NCI-H524 (cell line): ENCODE measurements at places on chromosomes 1 and 21.

DNA sequence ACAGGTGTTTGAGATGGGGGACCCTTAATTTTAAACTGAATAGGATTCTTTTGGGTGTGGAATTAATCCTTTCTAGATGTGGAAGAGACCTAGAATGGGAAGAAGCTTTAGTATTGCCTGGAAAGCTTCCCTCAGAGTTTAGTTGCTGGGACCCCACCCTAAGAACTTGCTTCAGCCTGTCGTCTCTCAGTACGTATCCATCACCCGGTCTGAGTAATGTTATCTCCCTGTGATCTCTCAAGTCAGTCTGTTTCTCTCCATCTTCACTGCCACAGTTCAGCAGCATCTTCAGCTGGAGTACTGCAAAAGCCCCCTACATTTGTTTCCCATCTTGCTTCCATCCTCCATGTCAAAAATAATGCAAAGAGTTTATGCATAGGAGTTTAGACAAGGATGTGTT lies 28.9 kb downstream of the CNST start:
- DNase-seq, result no peak

- no peak for DNase-seq
Measured at GRCh38 chr21:37819372-37819771, 96.9 kb downstream of the KCNJ6 start.

- no peak for DNase-seq
Measured at GRCh38 chr1:100580446-100580845, 42.5 kb downstream of the GPR88 start.

GRCh38 chr1:178501705-178502329 lies 5.1 kb upstream of the CLEC20A start:
- DNase-seq, result peak; percentile 23

GRCh38 chr1:3244927-3245315 lies 175.9 kb downstream of the PRDM16 start:
- DNase-seq, result no peak

DNA sequence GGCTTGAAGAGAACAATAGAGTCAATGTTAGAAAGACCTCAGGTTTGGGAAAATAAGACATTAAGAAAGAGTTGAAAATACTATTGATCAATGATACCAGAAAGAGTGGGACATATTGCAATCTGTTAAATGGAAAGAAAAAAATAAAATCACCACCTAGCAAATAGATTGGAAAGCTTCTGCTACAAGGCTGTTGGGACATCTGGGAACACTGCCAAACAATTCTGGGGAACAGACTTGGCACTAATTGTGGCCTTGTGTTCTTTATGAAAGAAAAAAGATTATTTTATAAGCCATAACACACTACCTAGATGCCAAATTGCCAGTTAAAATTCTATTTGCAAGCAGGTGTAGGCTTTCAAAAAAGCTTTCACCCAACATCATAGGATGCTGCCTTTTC lies 137.8 kb downstream of the TSEN15 start:
- no peak for DNase-seq

DNA sequence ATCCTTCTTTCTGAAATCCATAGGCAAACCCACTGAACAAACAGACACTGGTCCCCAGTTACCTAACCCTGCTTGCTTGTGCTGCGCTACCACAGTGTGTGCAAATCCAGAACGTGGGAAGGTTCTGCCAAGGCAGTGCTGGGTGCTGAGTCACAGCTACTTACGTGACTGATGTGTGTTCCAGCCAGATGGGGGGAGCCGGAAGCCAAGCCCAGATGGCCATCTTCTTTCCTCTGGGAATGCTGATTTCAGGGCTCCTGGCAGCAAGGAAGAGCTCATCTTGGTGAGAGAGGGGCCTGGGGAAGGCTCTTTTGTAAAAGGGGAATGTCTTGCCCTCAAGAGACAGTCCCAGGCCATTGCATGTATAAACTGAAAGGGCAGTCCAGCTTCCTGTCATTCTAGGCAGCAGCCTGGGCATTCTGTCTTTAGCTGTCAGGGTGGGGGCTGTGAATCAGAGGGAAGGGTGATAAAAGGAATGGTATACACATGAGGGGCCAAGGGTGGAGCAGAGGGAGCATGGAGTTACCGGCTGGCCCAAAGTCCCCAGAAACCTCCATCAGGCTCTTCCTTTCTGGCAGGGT lies 54.1 kb downstream of the CD46 start:
- no peak for DNase-seq

DNA sequence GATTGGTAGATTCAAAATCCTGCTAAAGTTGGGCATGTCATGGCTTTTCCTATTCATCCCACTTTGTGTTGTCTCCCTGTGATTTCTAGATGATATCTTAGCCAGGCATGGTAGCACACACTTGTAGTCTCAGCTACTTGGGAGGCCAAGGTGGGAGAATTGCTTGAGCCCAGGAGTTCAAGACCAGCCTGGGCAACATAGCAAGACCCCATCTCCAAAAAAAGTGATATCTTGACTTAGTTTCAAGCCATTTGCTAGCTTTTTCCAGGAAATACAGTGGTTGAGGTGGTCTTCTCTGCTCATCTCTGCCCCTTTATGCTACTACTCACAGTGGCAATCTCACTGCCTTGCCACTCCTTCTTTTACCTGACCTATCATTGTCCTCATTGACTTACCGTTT lies 12.3 kb upstream of the HAX1 start:
- DNase-seq, result no peak

DNA sequence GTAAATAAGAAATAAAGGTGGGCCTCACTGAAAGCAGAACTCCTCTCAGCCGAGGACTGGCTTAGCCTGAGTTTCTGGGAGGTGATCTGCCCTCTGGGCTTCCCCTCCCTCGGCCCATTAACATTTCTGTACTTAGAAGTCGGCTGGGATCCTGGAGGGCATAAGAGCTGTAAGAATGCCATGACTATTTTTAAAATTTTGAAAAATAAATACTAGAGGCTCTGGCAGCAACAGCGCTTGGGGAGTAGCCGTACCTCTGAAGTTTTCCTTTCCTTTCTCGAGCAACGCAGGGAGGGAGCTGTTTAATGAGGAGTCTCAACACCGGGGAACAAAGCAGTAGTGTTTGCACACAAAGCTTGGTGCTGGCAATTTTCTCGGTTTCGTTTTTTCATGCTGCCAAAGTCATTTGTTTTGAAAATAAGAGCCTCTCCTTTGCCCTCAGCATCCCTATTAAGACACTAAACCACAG lies 498.7 kb downstream of the SMYD3 start:
- no peak for DNase-seq

DNA sequence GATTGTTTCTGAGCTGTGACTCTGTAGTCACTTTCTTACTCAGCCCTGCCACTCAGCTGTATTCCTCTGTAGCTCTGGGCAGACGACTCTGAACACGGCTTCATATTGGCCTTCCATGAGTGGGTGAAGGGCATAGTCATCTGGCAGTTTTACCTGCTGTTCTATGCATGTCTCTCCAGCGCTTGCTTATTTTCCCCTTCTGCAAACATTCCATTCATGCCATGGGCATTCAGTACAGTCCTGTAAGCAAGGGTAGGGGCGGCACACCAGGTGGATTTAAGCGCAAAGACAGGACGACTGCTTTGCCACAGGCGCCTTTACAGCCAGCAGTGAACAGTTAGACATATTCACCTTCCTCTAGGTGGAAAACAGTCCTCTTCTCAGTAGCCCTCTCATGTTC lies 4.4 kb upstream of the WDR26 start:
- DNase-seq, result no peak

- DNase-seq, result no peak
Measured at GRCh38 chr1:212035835-212036605, 472 bp downstream of the DTL start.

- no peak for DNase-seq
Measured at GRCh38 chr1:95927061-95927460, 693.1 kb downstream of the RWDD3 start.

DNA sequence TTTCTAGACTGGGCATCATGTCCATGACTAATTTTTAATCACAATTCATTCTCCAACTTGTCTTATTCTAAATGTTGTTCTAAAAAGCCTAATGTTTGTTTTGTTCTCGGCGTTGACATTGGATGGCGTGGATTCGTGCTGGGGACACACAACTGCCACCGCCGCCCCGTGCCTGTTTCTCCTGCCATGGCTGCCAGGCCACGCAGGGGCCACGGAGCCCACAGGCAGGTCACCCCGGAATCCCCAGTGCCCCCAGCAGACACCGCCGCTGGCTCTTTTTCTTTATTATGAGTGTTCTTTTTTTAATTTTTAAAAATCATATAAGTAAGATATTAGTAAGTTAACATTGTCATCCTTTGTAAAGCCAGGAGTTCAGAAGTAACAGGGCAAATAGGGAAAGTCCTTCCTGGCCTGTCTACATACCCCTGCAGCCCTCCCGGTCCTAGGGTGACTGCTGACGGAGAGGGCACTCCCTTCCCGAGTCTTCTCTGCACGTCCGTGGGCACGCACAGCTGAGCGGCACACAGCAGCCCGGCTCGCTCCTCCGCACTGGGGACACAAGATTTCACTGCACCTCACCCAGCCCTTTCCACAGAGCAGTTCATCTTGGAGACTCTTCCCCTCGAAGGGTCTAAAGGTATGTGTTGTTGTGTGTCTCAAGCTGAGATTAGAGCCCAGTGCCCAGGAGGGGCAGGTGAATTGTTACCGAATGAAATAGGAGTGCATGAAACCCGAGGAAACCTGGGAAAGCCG lies 32.1 kb downstream of the KRTAP10-1 start:
- DNase-seq, result no peak

DNA sequence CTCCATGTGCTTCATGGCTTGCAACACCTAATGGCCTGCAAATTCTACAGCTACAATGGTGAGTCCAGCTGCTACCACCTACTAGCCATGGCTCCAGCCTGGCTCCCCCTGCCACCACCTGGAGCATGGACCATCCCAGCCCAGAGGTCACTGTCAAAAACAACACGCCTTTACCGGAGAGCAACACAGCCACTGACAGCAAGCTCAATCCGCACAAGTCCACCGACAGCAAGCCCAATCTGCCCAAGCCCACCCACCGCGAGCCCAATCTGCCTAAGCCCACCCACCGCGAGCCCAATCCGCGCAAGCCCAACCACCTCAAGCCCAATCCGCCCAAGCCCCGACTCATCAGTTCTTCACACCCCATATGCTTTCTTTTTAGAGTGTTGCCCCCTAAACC lies 128.2 kb downstream of the KIF26B start:
- DNase-seq, result no peak

- DNase-seq, result no peak
Measured at GRCh38 chr1:170886460-170886859, 48.9 kb upstream of the MROH9 start.

DNA sequence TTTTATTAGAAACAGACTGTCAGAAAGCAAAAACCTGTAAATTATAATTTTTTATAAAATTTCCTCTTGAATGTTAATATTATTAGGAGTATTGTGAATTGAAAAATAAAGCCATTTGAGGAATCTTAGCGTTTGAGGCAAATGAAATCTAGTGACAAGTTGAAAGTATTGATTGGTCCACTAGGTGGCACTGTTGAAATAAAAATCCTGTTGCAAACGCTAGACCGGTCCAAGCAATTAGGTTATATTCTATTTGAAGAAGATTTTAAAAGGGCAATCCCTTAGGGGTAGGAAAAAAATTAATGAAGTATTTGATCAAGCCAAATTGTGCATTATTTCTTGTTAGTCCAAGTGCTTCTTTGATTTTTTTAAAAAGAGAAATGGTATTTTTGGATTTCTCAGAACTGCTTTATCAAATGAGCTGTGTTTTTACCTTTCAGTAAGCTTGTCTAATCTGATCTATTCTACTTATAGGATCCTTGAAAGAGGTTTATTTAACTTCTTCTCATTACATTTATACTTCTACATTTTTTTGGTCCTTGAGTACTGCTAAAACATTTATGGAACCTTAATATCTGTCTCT lies 57.7 kb downstream of the ATG4C start:
- peak; percentile 55 for DNase-seq

GRCh38 chr1:165376811-165377311 lies 20.3 kb upstream of the LMX1A start:
- no peak for DNase-seq

DNA sequence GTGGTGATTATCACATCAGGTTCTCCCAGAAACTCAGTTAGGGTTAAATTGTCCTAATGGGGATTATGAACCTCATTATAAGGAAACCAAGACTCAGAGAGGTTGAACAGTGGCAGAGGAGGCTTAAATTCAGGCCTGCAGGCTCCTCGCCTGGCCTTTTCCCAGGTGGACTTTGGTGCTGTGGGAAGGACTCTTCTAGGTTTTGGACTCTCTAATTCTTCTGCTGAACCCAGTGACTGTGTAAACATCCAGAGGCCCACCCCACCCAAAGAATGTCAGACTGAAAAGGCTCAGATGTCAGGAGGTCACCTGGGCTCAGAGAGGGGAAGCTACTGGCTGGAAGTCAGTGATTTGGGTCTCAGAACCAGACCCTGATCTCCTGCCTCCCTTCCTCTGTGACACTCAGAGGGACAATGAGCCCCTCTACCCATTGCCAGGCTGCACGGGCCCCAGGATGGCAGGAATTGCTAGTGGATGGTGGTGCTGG lies 2.5 kb downstream of the ZNF362 start:
- DNase-seq, result no peak

GRCh38 chr1:234433563-234434285 lies 45.3 kb downstream of the TARBP1 start:
- DNase-seq, result no peak

- DNase-seq, result no peak
Measured at GRCh38 chr1:144551543-144552424, 40.9 kb upstream of the PPIAL4F start.

- no peak for DNase-seq
Measured at GRCh38 chr1:235902677-235903542, 36.2 kb upstream of the LYST start.

GRCh38 chr21:43024439-43025136 lies 50.2 kb downstream of the PKNOX1 start:
- DNase-seq, result no peak

DNA sequence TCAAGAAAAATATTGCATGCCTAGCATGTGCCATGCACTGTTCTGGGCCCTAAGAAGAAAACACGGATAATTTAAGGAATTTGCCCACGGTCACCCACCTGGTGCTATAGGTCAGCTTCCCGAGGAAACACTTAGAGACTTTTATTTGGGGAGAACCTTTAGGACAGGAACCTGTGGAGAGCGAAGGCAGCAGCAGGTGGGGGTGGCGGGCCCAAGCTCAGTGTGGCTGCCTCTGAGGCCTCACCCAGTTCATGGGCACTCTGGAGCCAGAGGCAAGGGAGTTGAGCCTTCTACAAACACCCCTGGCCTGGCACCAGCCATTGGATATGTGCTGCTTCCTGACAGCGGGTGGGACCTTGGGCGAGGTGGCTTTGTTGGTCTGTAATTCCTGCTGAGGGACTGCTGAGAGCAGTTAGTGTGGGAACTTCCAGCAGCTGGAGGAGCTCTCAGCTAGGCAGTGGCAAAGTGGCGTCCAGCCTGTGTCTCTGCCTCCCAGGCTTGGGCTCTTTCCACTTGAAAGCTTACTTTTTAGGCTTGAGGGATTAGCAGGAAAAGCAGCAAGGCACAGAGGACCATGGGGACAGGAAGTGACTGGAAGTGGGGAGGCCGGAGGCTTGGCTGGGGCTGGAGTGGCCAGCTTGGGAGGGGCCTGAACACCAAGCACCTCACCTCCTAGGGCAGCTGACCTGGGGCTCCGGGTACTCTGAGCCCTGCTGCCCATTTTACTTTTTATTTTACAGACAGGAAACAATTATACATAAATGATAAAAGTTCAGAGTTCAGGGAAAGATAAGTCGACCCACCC lies 19.1 kb downstream of the MRPL37 start:
- DNase-seq, result no peak
